ENCODE measurements at places on chromosomes 16 and 17. TPM values are rescaled to one million over a fixed set of nuclear protein-coding genes. Genes with fewer than 3 reads are reported as not detected.

Gene NPIPB6
- total RNA-seq, result 1.1 TPM

Gene HSD11B2
- total RNA-seq, result 0.10 TPM

Gene FBXL19
- total RNA-seq, result 33.7 TPM

Gene TBC1D3
- not detected for total RNA-seq

Gene DNAJC7
- 74.8 TPM for total RNA-seq

Gene FNDC8
- not detected for total RNA-seq

Gene DNAH2
- 0.10 TPM for total RNA-seq

Gene CD300LB
- not detected for total RNA-seq

Gene PRCD
- total RNA-seq, result under 0.01 TPM

Gene TMEM220
- total RNA-seq, result 4.2 TPM

Gene ZCCHC14
- 12.2 TPM for total RNA-seq

Gene IFT20
- 40.3 TPM for total RNA-seq

Gene CTU2
- total RNA-seq, result 36.6 TPM

Gene DPEP2
- 0.57 TPM for total RNA-seq

Gene DNAI2
- total RNA-seq, result not detected

Gene OR3A3
- total RNA-seq, result not detected

Gene KCNJ16
- 0.57 TPM for total RNA-seq

Gene FBXW10B
- total RNA-seq, result 0.98 TPM

Gene NEUROD2
- total RNA-seq, result not detected

Gene C17orf78
- not detected for total RNA-seq

Gene TLCD2
- 1.3 TPM for total RNA-seq

Gene SHCBP1
- 23.8 TPM for total RNA-seq

Gene HSPB9
- not detected for total RNA-seq

Gene GCGR
- total RNA-seq, result not detected

Gene MYLK3
- 0.10 TPM for total RNA-seq

Gene USP7
- total RNA-seq, result 67.3 TPM

Gene NPIPA8
- total RNA-seq, result 0.19 TPM

Gene CTNS
- 21.6 TPM for total RNA-seq

Gene CRYM
- total RNA-seq, result not detected

Gene DERL2
- total RNA-seq, result 27.1 TPM

Gene PRSS27
- 1.1 TPM for total RNA-seq

Gene RHOT2
- 53.2 TPM for total RNA-seq

Gene CTF1
- total RNA-seq, result 0.19 TPM

Gene SLC12A3
- total RNA-seq, result not detected

Gene KIF22
- 39.2 TPM for total RNA-seq

Gene ICAM2
- total RNA-seq, result 806 TPM

Gene TPSG1
- not detected for total RNA-seq

Gene C1QL1
- not detected for total RNA-seq

Gene KRT15
- 0.65 TPM for total RNA-seq

Gene EPN3
- not detected for total RNA-seq

Gene GAS2L2
- not detected for total RNA-seq

Gene ADAP2
- 0.33 TPM for total RNA-seq

Gene FBXO39
- 5.9 TPM for total RNA-seq

Gene METRN
- total RNA-seq, result 35.3 TPM

Gene NPB
- 0.65 TPM for total RNA-seq

Measured in vein endothelial cell (primary cell).